ENCODE measurements at places on chromosomes 2 and 18. TPM values are rescaled to one million over a fixed set of nuclear protein-coding genes. Genes with fewer than 3 reads are reported as not detected.

- no peak for DNase-seq
Observed at GRCh38 chr2:42953216-42953615, 160.8 kb upstream of the HAAO start.

ATP6V1C2 gene
- 1.7 TPM for polyA plus RNA-seq

C1QL2 gene
- not detected for polyA plus RNA-seq

AQP12B gene
- polyA plus RNA-seq: 1.6 TPM

GALNT14 gene
- polyA plus RNA-seq: 1.5 TPM

TXNDC2 gene
- polyA plus RNA-seq: 0.12 TPM

DNA sequence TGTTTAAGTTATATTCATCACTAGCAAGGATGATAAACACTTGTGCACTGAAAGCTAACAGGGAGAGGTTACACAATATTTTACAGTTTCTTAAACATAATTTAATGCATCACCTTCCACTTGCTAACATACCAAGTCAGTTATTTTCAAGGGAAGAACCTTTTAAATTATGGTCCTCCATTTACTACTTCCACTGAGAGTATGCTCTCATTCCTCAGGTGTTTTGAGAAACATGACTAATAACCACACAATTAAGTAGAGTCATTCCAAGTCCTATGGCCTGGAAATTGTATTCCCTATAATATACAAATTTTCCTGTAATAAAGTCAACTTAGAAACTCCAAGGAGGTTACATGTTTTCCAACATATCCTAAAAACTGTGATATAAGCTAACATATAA lies 152.3 kb upstream of the STON1 start:
- no peak for DNase-seq

CPS1 gene
- polyA plus RNA-seq: 1.5 TPM

GRCh38 chr2:18123577-18123976 lies 245.1 kb downstream of the KCNS3 start:
- no peak for DNase-seq

DNA sequence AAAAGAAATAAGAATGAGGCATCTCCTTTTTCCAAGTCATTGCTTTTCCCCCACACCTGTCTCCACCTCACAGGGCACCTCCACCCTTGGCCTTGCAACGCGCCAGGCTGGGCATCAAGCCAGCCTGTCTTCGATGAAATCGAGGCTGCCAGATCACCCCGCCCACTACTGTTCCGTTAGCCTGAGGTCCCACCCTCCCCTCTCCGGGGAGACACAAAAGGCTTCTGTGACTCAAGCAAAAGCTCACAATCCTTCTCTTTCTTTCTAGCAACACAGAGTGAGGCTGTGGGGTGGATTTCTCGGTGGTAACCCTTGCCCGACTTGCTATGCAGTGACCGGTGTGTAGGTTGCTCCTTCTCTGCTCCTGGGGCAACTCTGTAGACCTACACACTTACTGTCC lies 9.9 kb downstream of the TNP1 start:
- DNase-seq: no peak

GTF3C2 gene
- polyA plus RNA-seq: 32.5 TPM

- no peak for DNase-seq
Observed at GRCh38 chr2:219676586-219676985, 49.2 kb downstream of the SLC4A3 start.

DNA sequence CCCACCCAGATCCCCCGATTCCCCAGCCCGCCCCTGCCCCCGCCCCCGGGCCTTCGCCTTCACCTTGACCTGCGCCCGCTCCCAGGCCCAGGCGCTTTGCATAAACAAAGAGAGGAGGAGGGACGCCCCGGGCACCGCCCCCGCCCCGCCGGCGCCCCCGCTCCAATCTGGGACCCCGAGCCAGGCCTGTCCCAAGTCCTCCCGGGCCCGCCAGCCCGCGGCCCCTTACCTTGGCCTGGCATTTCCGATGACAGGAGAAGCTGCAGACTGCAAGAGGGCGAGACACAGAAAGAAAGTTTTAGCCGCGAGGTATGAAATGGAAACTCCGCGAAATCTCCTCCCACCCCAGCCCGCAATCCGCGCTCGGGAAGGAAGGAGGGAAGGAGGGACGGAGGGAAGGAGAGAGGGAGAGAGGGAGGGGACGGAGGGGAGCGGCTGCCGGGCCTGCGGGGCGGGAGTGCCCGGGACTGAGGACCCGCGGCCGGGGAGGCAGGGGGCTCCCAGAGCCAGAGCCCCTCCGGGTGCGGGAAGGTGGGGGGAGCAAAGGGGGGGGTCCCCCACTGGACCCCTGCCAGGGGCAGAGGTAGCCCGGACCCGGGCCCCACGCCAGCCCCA lies 24.2 kb downstream of the TNS1 start:
- peak; percentile 68 for DNase-seq

DNA sequence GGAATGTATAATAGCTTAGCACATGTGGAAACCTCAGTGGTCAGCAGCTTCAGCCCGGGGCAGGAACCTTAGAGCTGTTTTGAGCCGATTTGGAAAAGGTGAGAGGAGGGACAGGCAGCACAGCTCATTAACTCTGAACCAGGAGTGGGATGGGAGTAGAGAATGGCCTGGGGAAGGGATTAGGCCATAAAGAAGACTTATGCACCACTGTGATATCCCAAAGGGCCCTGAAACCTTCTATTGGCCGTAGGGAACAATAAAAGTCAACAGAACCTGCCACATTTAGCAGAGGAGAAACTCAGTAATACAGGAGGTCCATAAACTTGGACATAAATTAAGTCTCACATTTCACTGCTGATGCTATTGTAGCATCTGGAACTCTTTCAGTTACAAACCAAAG lies 124.2 kb upstream of the REV1 start:
- DNase-seq: no peak

PHOSPHO2 gene
- polyA plus RNA-seq: 4.1 TPM

DNA sequence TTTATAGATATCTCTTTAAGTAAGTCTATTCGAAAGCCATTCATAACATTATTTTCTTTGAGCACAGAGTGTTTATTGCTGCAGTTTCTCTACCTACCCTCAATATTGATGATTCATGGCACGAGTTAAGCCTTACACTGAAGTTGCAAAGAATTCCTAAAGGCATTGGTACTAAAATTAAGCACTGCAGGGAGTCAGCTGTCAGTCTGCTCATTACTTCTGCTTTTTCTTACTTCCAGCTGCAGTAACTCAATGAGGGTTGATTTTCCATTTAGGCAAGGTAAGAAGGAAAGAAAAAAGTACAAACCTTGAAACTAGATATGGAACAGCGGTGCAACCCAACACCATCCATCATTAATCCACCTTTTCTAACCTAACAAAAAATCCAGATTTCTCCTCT lies 65.2 kb downstream of the RNF152 start:
- DNase-seq: no peak

Measured in hindlimb muscle (tissue), 1 donor.